ENCODE measurements at places on chromosomes 7 and 10. TPM values are rescaled to one million over a fixed set of nuclear protein-coding genes. Genes with fewer than 3 reads are reported as not detected.
A peak's percentile ranks its signal among the peaks of the same experiment; 100 is the strongest.

MSMB gene
- total RNA-seq, result not detected

- DNase-seq, result no peak
Observed at GRCh38 chr10:77713521-77714280, 76.1 kb upstream of the KCNMA1 start.

ABCA13 gene
- 0.06 TPM for total RNA-seq

FRMD4A gene
- total RNA-seq, result 20.2 TPM

GRCh38 chr10:51770709-51771108 lies 71.3 kb upstream of the CSTF2T start:
- no peak for DNase-seq

DNA sequence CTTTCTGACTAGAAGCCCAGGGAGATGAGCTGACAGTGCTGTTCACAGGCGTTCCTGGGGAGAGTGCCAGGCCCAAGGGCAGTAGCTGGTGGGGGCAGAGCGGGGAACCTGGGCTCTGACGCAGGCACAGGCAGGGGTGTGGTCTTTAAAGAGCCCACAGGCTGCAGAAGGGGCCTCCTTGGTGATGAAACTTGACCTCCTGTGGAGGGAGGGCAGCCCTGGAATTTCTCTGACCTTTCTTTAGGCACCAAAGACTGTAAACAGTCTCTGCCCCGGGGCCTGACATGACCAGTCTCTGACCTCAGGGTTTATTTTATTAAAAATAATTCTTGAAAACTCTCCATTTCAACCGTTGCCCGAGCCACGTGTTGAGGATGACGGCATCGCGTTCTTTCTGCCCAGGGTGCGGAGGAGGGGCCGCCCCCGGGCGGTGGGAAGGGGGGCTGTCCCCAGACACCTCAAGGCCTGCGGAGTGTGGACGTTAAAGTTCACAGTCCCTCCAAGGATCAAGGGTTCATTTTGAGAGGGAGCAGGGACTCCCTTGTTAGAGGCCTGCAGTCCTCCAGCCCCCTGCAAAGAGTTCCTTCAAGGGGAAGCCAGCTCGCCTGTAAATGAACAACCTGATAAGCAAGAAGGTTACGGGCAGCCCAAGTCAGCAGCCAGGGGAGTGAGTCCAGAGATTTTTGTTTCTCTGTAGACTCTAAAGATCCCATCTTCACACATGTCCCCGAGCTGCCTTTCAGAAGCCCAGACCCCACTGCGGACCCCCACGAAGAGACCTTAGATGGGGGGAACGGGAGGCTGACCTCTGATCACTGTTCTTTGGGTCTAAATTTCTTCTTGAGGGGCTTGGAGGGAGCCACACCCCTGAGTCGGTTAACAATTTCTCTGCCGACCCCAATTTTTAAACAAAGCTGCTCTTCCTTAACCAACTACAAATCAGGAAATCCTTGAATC lies 128.9 kb downstream of the VIPR2 start:
- DNase-seq, result peak; percentile 72

- no peak for DNase-seq
Observed at GRCh38 chr7:150447966-150448788, 2.3 kb upstream of the GIMAP8 start.

- DNase-seq, result peak; percentile 49
Observed at GRCh38 chr7:21256310-21256877, 171.5 kb upstream of the SP4 start.

- DNase-seq, result peak; percentile 87
Observed at GRCh38 chr10:79322616-79323543, 24.4 kb upstream of the PPIF start.

GRCh38 chr7:1046722-1047679 lies 2.7 kb downstream of the GPR146 start:
- DNase-seq, result no peak

GRCh38 chr10:97500297-97500575 lies 1.5 kb downstream of the UBTD1 start:
- no peak for DNase-seq

DNA sequence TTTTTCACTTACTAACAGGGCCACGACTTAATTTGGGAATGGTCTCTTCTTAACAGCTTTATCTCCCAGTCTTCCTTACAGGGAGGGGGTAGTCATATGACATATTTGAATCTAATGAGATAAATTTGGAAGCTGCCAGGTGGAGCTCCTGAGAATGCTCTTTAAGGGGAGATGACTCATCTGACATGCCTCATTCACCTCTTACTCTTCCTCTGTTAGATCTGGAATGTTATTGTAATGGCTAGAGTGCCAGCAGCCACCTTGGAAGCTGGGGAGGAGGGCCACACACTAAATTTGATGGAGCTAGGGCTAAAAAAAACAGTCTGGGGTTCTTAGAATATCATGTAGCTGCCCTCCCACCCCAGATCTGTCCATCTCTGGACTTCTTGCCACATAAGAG lies 22.7 kb downstream of the HECW1 start:
- peak; percentile 58 for DNase-seq

DNA sequence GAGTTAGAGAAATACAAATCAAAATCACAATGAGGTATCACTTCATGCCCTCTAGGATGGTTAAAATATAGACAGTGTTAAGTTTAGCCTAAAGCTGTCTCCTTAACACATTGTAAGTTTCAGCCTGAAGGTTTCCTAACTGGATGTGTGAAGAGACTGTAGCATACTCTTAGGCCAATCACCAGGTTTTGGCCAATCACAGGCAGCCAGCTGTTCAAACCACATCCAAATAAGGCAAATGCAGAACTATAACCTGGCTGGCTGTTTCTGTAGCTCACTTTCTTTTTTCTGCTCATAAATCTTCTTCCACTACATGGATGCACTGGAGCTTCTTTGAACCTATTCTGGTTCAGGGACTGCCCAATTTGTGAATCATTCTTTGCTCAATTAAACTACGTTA lies 19.7 kb downstream of the ESYT2 start:
- DNase-seq, result no peak

- DNase-seq, result no peak
Observed at GRCh38 chr10:69213591-69214311, 6.4 kb upstream of the HKDC1 start.

DNA sequence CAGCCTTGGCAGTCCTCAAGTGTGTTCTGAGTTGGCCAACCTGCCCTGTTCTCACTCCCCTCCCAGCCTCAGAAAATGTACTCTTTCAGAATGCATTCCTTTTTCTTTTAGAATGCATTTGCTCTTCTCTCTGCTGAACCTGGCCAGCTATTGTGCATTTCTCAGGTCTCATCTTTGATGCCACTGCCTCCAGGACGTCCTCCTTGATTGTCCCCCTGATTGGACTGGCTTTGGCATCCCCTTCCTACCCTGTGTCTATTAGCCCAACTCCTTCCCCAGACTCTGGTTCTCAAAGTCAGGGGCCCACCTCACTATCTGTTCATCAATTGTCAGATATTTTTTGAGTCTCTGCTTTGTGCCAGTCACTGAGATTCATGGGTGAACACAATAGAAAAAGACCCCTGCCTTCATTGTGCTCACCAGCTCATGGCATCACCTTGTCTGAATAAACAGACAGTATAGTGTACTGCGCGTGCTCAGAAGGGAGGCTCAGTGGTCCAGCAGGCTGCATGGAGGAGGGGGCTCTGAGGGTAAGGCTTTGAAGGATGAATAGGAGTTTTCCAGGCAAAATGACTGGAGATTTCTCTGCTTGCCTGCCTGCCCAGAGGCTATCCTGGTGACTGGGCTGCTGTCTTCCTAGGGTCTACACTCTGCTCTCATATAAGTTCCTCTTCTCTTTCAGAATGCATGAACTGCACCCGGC lies 96.5 kb downstream of the MYL10 start:
- no peak for DNase-seq

OPALIN gene
- total RNA-seq, result not detected

DNA sequence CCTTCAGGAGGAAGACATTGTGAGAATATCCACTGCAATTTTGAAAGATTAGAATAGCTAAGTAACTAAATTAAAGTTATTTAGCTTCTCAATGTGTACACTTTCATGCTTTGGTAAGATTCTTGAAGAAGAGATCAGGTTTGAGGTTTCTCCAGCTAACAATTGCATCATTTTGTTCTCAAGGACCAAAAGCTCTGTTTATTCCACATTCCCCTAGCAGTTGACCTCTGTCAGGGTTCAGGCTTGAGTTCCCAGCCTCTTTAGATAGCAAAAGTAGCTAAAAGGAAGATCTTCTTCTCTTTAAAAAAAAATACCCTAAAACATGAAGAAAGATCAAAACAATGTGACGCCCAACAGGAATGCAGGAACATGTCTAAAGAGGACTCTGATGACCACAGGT lies 179.4 kb upstream of the IGFBP3 start:
- no peak for DNase-seq

DNA sequence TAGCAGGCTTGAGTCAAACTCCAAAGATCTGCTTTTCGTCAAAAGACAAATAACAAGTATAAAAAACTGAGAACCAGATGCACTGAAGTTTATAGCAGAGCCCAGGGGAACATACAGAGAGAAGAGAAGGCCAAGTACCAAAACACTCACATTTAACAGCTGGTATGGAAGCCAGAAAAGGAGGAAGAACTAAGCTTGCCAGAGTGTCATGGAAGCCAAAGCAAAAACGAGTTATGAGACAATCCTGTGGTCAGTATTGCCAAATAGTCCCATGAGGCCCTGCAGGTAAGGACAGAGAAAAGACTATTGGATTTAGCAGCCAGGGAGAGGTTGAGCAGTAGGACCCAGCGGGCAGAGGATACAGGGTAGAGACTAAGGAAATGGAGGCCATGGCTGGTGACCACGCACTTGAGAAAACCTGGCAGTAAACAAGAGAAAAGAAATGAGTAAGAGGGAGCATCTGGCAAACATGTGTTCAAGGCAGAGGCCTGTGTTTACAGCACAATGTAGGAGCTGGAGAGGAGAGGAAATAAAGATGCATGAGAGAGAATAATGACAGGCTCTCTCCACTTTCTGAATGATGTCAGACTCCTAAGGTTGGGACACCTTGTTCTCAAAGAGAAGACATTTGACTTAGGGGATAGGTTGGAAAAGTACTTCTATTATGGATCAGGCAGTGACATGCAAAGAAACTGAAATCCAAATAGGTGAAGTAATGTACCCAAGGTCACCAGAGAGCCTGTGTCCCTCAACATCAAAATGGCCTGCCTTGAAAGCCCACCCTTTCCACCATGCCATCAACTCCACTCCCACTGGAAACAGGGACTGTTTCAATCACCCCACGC lies 9.1 kb downstream of the CREB3L2 start:
- peak; percentile 86 for DNase-seq

DNA sequence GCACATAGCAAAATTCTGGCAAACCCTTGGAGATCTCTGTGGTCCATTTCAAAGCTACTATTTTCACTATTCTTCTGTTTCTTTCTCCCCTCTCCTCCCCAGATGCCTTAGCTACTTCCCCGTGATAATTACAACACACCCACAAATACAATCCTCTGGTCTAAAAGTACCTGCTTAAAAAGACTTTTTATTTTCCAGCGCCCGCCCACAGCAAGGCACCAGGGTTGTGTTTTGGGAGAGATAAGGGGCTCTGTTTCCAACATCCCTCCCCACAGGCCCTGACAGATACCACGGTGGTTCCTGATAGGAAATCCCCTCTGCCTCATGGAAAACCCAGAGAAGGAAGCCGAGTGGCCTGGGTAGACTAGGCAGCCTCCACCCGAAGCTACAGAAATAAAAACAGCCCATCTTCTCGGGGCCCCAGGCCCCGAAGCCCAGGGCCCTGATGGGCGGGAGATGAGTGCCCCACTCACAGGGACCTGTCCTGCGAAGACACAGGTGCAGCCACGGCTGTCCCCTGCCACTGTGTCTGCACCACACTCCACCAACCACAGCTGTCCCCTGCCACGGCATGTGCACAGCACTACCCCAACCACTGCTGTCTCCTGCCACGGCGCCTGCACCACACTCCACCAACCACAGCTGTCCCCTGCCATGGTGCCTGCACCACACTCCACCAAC lies 19.7 kb downstream of the CALML5 start:
- DNase-seq, result no peak

DNA sequence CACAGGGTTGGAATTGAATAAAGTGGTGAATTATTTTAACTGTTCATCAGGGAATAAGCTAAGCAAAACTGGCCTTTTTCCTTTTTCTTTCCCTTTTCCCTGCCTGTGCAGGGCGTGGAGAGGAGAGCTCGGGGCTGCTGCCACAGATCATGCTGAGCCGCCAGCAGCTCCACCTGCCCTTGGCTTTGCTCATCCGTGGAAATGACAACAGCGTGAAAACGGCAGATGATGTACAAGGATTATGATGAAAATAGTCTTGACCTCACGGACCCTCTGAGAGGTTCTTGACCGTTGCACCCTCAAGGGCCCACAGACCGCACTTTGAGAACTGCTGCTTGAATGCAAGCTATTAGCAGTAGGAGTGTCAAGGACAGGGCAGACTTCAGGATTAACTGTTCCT lies 10.6 kb downstream of the PPP2R2D start:
- no peak for DNase-seq

DNA sequence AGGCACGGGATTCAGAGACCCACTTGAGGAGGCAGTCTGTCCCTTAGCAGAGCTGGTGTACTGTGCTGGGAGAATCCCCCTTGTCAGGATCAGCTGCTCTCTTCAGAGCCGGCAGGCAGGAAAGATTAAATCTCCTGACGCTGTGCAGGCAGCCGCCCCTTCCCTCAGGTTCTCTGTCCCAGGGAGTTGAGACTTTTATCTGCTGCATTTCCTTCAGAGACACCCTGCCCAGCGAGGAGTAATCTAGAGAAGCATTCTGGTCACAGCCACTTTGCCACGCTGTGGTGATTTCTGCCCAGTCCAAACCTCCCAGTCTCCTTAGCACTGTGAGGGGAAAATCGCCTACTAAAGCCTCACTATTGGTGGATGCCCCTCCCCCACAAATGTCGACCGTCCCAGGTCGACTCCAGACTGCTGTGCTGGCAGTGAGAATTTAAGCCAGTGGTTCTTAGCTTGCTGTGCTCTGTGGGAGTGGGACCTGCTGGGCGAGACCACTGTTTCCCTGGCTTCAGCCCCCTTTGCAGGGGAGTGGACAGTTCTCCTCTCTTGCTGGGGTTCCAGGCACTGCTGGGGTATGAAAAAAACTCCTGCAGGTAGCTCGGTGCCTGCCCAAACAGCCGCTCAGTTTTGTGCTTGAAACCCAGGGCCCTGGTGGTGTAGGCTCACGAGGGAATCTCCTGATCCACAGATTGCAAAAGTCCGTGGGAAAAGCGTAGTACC lies 265.4 kb downstream of the ZWINT start:
- DNase-seq, result no peak

DNA sequence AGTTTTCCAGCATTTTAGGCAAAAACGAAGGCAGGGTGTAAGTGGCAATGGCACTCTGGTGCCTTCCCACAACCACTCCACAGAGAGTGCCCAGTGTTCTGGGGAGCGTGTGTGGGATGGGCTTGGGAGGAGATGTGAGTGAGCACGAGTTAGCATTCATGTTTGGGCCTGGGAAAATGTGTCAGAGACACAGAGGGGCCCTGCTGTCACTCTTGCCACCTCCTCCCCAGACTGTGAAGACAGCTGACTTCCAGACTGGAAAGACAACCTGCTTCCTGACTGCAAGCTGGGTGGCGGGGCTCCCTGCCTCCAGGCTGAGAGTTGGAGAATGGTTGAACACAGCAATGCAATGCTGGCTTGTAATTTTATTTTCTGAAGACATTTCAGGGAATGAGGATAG lies 454.5 kb upstream of the ZMIZ1 start:
- no peak for DNase-seq

VSIR gene
- 1.5 TPM for total RNA-seq

- peak; percentile 9 for DNase-seq
Observed at GRCh38 chr10:62769574-62770242, 34.8 kb upstream of the ADO start.

- no peak for DNase-seq
Observed at GRCh38 chr10:95297402-95297801, 6.6 kb upstream of the PDLIM1 start.

GRCh38 chr10:4170633-4171314 lies 385.8 kb upstream of the KLF6 start:
- no peak for DNase-seq
